ENCODE measurements at places on chromosomes 6 and 20.

GRCh38 chr6:19032591-19033295 is 645.6 kb downstream of the RNF144B start:
- DNase-seq, result peak; percentile 33

DNA sequence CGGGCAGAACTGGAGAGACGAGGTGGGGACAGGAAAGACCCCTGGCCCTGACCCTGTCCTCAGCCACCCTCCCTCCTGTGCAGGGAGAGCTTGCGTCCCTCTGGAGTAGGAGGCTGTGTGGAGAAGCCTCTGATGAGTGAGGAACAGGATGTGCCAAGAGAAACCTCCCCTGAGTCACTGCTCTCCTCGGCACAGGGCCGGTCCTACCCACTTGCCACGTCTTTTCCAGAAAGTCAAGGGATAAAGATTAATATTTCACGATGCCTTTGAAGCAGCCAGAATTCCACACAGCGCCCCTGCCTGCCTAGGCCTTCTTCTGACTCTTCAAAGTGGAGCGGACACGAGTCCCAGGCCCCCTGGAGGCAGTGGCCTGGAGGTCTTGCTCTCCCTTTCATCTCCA is 34.9 kb upstream of the THBS2 start:
- DNase-seq, result no peak

- no peak for DNase-seq
Observed at GRCh38 chr6:4760773-4761172, 15.4 kb upstream of the CDYL start.

DNA sequence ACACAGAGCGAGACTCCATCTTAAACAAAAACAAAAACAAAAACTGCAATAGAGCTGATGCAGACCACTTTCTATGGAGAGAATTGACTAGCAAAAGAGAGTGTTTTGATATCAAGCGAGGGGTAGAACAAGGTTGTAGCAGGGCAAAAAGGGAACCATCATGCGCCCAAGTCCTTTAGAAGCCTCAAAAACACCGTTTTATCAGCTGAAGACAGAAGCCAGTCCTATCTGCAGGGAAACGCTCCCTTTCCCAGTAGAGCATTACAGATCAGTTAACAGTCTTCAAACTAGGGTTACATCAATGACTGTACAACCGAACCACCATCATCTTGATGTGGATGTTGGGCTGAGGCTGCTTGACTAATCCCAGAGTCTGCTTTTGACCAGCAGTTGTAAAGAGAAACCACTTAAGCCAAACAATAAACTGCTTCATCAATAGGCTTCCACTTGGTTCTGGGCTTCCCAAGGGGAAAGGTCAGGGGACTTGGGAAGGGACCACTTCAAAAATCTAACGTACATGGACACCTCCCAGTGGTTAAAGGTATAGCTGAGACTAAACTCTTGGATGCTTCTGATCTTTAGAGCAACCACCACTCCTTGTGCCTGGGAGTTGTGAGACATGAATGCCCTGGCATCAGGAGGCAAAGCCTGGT is 59.6 kb upstream of the SPDEF start:
- DNase-seq, result no peak

DNA sequence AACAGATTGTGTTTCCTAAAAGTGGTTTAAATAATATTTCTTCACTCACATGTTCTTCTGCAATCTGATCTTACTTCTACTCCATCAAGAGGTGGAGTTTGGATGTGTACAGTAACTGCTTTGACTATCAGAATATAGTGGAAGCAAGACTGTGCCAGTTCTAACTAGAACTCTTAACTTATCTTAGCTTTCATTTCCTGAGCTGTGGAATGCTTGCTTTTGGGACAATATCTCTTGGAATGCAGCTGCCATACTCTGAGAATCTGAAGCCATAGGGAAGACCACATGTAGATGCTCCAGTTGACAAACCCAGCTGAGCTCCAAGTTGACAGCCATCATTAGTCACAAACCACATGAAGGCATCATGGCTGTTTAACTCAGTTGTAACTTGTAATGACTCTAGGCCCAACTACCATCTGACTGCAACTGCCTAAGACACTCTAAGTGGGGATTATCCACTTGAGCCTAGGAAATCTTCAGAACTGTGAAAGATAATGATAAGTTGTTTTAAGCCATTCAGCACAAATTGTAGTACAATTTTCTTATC is 40.8 kb upstream of the MAN1A1 start:
- DNase-seq, result no peak

DNA sequence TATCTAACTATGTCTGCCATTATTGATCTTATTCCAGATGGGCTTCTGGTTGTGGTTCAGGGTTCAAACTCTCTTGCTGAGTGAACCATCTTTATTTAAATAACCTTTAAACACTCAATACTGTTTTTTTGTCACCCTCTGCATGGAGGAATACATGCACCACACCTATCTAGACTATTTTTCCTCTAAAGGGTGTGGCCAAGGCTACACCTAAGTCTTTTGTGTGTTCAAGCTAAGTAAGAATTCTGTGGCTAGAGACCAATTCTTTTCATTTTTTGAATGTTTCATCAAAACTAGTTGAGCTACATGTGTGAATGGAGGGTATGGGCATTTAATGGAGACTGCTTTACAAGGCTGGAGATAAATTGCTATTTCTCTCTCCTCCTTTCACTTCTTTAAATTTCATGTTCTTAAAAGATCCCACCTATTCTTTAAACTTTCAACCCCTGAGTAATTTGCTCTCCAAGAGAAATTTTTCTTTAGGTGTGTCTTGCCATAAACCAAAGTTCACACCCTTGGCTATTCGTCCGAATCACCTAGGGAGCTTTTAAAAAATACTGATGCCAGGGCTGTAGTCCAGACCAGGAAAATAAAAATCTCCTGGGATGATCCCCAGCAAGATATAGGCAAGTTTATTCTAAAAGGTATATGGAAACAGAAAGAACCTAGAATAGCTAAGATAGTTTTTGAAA is 24.8 kb upstream of the MBOAT1 start:
- DNase-seq, result no peak

DNA sequence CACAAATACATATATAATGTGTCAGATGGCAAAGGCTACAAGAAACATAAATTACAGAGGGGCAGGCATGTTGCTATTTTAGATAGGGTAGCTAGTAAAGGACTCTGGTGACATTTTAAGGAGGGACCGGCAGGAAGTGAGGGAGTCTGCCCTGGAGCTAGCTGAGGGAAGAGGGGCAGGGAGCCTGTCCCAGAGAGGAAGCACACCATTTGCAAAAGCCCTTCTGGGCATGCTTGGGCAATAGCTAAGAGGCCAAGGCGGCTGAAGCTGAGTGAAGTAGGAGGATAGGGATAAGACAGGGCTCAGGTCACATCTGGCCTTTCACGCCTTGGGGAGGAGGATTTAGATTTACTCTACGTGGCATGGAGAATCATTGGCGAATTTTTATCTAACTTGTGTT is 96.2 kb downstream of the RTN4IP1 start:
- DNase-seq, result no peak

DNA sequence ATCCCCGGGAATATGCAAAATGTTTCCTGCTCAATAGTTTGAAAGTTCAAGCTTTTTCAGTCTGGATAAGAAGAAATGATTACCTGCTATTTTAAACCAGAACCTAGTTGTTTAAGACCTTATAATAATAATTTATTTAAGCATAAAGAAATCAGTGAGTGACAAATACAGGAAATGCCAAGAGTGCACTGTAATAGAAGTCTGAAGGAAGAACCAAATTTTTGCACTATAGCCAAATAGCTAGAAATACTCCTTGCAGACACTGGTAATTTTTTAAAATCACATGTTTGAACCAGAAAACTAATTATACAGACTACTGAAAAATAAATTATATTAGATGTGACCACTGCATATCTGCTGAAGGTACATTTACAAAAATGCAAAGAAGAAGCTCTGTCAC is 93.2 kb downstream of the MMS22L start:
- DNase-seq, result no peak

DNA sequence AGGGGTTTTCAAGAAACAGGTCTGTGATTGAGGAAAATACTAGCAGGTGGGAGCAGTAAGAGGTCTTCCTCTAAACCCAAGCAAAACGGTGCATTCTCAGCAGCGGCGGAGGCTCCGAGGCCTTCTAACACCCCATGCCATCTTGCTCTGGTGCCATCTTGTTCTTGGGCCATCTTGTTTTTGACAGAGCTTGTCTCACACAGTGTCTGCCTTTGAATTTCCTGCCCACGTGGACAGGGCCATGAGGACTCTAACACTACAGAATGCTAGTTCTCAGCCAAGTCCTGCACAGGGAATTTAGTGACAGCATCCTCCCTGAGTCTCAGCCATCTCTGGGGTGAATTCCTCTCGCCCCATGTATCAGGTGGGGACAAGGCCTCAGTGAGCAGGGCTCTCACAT is 76.4 kb downstream of the PSMG4 start:
- no peak for DNase-seq

DNA sequence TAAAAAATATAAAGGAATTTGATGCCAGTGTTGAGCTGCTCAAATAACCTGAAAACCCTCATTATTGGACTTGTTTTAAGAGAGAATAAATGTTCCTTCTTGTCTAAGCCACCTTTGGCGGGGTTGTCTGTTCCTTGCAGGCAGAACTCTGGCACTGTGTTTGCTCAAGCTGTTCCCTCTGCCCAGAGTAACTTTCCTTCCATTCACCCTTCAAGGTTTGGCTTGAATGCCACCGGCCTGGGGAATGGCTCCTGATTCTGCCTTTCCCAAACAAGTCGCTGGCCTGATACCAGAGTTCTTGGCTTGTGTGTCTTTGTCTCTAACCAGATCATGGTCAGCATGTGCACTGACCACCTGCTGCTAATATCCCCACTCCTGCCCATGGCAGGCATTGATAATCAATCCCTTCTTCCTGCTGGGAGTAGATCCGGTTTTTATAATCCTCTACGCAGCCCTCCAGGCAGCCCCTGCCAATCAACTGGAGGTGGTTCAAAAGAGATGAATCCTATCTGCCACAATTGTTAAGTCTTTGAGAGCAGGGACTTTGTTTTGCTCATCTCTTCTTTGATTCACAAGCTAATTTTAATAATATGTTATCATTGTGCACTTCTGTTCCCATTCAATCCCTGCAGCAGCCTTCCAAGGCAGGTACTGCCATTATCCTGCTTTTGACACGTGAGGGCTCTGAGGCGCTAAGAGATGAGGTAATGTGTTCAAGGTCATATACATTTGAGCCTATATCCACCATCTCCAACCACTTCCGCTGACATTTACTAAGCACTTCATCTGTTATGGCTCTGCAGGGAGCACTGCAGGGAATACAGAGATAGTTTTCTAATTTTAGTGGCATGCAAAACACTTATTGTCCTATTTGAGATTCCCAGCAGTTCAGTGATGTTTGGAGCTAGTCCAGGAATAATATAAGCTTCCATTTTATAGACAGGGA is 3.1 kb upstream of the CCM2L start:
- no peak for DNase-seq

- DNase-seq, result no peak
Observed at GRCh38 chr6:30463242-30463641, 26.1 kb upstream of the HLA-E start.

DNA sequence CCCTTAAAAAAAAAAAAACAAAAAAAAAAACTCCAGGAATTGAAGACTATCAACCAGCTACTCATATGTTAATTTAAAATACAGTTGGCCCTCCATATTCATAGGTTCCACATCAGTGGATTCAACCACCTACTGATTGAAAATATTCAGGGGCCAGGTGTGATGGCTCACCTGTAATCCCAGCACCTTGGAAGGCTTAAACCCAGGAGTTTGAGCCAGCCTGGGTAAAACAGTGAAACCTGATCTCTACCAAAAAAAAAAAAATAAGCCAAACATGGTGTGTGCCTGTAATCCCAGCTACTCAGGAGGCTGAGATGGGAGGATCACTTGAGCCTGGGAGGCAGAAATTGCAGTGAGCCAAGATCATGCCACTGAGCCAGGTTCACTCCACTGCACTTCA is 72.4 kb upstream of the SMIM8 start:
- no peak for DNase-seq

DNA sequence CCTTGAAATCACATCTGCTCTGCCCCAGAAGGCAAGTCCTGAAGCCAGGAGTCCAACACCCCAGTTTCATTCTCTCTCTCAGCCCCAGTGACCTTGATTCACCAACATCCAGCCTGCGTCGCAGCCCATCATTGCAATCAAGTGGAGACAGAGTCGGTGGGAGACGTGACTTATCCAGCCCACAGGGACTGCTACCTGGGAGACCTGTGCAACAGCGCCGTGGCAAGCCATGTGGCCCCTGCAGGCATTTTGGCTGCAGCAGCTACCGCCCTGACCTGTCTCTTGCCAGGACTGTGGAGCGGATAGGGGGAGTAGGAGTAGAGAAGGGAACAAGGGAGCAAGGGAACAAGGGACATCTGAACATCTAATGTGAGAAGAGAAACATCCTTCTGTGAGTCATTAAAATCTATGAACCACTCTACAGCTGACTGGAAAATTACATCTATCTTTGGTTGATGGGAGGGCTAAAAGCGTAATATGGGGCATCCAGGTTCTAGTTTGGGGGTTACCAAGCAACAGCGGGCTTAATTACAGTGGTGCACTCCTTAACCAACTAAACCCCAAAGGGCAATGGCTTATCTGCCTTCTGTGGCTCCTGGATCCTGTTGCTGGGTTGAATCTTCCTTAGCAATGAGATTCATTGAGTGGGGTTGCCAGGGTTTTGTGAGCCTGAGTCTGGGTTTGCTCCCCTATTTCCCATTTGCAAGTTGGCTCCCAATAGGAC is 2.5 kb downstream of the LY6G6D start:
- DNase-seq, result no peak

DNA sequence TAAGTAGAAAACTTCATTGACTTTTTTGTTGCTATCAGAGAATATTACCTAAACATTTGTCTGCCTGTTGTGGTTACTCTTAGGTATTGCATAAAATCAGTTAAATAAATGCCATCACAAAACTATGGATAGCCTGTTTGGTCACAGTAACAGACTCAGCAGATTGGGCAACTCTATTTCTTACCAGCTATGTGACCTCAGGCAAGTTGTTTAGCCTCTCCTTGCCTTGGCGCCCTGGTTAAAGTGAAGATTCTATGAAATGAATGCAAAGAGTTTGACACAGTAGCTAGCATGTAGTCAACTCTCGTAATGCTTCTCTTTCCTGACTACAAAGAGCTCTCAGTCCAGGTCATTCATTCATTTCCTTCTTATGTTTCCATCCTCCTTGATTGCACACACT is 82.5 kb upstream of the ID4 start:
- no peak for DNase-seq

GRCh38 chr20:53559816-53560215 is 33.8 kb downstream of the ZNF217 start:
- DNase-seq, result no peak

DNA sequence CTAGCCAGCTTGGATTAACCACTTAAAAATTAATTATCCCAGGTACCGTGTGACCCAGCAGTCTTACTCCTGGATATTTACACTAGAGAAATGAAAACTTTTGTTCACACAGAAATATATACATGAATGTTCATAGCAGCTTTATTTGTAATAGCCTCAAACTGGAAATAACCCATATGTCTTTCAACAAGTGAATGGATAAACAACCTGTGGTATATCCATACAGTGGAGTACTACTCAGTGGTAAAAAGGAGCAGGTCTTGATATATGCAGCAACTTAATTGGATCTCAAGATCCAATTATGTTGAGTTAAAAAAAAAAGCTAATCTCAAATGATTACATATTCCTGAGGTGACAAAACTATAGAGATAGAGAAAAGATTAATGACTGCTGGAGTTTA is 381.4 kb downstream of the CDKAL1 start:
- no peak for DNase-seq
